Tongue (tissue), 3 donors: ENCODE measurements at places on chromosomes 3 and 15.
A peak's percentile ranks its signal among the peaks of the same experiment; 100 is the strongest.

- no peak for DNase-seq
These were observed 497.8 kb downstream of the NAALADL2 start for GRCh38 chr3:175356899-175357324.

- no peak for DNase-seq
These were observed 5.8 kb downstream of the ITIH1 start for GRCh38 chr3:52783211-52783555.

GRCh38 chr3:9345041-9345440 lies 17.8 kb upstream of the THUMPD3 start:
- no peak for DNase-seq

GRCh38 chr15:56228854-56229253 lies 14.8 kb downstream of the RFX7 start:
- DNase-seq: no peak

DNA sequence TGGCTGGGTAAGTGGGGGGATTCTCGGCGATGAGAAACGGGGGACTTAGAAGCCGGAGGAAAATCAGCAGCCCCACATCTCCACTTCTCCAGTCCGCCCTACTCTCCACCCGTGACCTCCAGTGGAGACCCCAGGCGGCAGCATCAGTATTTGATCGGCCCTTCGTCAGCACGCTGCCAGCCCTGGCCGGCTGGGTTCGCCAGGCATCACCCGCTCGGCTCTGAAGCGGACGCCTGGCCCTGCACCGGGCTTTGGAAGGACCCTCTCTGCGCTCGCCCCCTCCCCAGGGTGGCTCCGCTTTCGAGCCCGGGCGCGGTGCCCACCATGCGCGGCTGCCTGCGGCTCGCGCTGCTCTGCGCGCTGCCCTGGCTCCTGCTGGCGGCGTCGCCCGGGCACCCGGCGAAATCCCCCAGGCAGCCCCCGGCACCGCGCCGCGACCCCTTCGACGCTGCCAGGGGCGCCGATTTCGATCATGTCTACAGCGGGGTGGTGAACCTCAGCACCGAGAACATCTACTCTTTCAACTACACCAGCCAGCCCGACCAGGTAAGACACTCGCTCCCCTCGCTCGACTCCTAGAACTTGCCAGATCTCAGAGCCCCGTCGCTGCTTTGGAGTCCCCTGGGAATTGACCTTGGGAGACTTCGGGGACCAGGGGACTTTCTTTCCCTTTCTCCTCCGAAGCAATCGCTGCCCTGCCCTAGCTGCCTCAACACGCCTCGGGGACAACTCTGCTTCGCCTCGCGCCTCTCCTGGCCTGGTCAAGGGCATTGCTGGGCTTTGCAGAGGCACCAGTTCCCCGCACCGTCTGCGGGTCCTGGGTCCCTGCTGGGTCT lies 561 bp downstream of the SIDT1 start:
- peak; percentile 60 for DNase-seq

GRCh38 chr3:142213298-142213697 lies 12.1 kb downstream of the GK5 start:
- no peak for DNase-seq
